SJSA1 (cell line): ENCODE measurements at places on chromosomes 3 and 15.

GRCh38 chr15:74264081-74264501, 28.0 kb downstream of the CCDC33 start:
- no peak overlapping the region for H3K4me3 ChIP-seq
- H3K36me3 ChIP-seq: no peaks in the 10 kb centered on the region
- peaks cover 46% of the 10 kb centered on the region for H3K27me3 ChIP-seq
- H3K4me1 ChIP-seq: no peaks in the 10 kb centered on the region

DNA sequence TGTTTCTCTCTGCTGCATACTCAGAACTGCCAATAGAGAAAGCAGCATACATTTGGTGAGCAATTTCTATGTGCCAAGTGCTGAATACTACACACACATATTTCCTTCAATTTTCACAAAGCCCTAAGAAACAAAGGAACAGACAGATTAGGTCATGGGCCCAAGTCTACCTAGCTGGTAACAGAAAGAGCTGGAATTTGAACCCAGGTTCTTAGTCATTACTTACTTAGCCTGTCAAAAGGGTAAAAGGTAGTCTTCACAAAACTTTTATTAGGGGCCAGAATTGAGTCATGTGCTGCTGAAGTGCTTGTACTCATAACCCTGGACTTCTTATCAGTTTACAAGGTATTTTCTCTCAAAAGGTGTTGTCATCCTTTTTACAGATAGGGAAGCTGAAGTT, 10.4 kb upstream of the ABHD17C start:
- no peak overlapping the region for H3K27ac ChIP-seq
- DNase-seq: no peak
- H3K27me3 ChIP-seq: no peaks in the 10 kb centered on the region; the same call in none of the 2 replicates
- H3K36me3 ChIP-seq: no peaks in the 10 kb centered on the region
- H3K4me3 ChIP-seq: no peak overlapping the region

DNA sequence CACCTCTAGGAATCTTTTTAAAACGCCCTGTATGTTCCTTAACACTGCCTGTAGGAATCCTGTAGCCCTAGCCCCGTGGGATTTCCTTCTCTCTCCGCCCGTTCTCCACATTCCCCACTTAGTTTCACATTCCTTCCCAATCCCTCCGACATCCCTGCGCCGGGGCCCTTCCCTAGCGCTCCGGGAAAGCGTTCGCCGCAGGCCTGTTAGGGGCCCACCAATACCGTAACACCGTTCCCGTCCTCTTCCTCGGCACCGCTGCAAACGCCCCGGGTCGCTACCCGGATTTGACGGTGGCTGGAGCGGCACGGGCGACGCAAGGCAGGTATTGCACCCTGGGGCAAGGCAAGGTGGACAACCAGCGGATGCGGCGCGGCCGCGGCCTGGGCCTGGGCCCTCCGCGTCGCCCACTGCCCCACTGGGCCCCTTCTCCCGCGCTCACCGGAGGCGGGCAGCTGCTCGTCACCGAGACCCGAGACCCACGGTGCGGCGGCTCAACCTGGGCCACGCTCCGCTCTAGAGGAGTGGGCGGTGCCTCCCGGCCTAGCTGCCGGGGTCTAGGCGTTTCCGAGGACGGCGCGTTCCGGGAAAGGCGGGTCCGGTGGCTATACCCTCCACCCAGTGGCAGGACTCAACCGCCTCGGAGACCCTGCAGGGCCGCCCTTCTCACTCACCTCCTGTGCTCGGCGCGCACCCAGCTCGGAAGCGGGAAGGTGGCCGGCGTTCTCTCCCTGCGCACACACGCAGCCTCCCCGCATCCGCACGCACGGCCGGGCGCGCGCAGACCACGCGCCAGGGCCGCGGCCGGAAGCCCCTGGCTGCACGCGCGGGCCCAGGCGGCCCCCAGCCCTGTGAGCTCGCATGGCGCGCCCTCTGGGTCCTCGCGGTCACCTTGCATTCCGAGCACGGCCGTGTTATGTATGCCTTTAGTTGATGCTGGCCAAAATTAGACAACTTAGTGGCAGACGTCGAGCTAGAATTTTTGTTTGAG, at the start of gene B3GALNT1:
TSS of gene B3GALNT1 (minus strand) at position 789 of the 991 bp plus-strand sequence. CDS start 18,595 bp downstream, outside the sequence.
- peaks cover 28% of the 10 kb centered on the region for H3K36me3 ChIP-seq
- peak; percentile 63 for DNase-seq
- no peaks in the 10 kb centered on the region for H3K27me3 ChIP-seq
- peak within 1 kb of the TSS; percentile 81 for H3K27ac ChIP-seq
- H3K4me1 ChIP-seq: peaks cover 25% of the 10 kb centered on the region
- peak within 1 kb of the TSS; percentile 81 for H3K4me3 ChIP-seq

DNA sequence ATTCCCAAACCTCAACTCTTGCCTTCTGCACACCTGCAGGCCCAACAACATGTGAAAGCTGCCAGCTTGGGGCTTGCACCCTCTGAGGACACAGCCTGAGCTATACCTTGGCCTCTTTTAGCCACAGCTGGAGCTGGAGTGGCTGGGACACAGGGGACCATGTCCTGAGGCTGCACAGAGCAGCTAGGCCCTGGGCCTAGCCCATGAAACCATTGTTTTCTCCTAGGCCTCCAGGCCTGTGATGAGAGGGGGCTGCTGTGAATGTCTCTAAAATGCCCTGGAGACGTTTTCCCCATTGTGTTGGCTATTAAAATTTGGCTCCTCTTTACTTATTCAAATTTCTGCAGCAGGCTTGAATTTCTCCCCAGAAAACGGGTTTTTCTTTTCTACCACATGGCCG, 7.2 kb downstream of the ZKSCAN7 start:
- H3K27ac ChIP-seq: no peak overlapping the region
- DNase-seq: no peak
- peaks cover 17% of the 10 kb centered on the region for H3K36me3 ChIP-seq
- H3K27me3 ChIP-seq: no peaks in the 10 kb centered on the region
- H3K4me1 ChIP-seq: no peaks in the 10 kb centered on the region

GRCh38 chr3:113286524-113286923, 75.2 kb downstream of the BOC start:
- no peaks in the 10 kb centered on the region for H3K36me3 ChIP-seq
- no peak overlapping the region for H3K27ac ChIP-seq
- DNase-seq: no peak
- H3K4me1 ChIP-seq: peaks cover 15% of the 10 kb centered on the region

DNA sequence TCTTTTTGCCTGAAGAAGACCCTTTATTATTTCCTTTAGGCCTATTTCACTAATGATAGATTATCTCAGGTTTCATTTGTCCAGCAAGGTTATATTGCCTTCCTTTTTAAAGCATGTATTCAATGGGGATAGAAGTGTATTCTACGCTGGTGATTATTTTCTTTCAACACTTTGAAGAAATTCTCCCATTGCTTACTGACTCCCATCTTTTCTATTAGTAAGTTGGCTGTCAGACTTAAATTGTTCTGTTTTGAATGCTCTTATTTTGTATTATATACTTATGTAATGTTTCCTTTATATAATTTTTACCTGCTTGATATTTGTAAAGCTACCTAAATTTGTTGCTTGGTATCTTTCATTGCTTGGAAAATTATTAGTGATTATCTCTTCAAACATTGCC, 445.1 kb upstream of the RASGRP1 start:
- no peaks in the 10 kb centered on the region for H3K27me3 ChIP-seq
- no peak overlapping the region for H3K4me3 ChIP-seq
- H3K4me1 ChIP-seq: no peaks in the 10 kb centered on the region
- no peak for DNase-seq
- H3K27ac ChIP-seq: no peak overlapping the region

- no peak for DNase-seq
- H3K27ac ChIP-seq: 0 out of 2 replicates have a peak within 1 kb of the TSS, but pooled peaks have one; percentile 29
- H3K36me3 ChIP-seq: 0 out of 2 replicates have a peak, but pooled peaks cover 3% of the 10 kb centered on the region
- peak within 1 kb of the TSS; percentile 70 for H3K4me3 ChIP-seq
- peaks cover 12% of the 10 kb centered on the region for H3K4me1 ChIP-seq
Measured at GRCh38 chr3:183252973-183253527, at the start of gene B3GNT5. Gene B3GNT5, plus strand, starts transcription at chr3:183253253. Its CDS starts 16,546 bp downstream, at chr3:183269799.

GRCh38 chr3:70539908-70540307, 227.5 kb upstream of the MDFIC2 start:
- H3K36me3 ChIP-seq: no peaks in the 10 kb centered on the region
- no peak overlapping the region for H3K4me3 ChIP-seq
- DNase-seq: no peak
- H3K4me1 ChIP-seq: no peaks in the 10 kb centered on the region
